ENCODE measurements at places on chromosomes 12 and 14. TPM values are rescaled to one million over a fixed set of nuclear protein-coding genes. Genes with fewer than 3 reads are reported as not detected.

DNA sequence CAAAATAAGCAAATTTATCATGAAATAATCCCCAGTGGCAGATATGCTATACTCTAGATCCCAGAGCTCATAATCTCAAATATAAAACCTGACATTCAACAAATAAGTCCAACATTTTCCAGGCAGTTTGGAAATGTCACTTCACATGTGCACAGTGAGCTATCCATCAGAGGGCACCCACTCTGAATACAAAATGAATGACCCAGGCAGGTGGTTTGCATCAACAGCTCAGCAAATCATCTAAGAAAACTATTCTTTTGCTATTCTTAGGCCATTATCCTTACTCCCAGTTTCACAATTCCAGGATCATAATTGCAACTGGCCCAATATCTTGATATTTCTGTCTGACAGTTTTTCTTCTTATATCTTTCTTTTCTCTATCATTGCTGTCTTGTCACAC lies 38.5 kb downstream of the TRIM9 start:
- no peak for DNase-seq

DNA sequence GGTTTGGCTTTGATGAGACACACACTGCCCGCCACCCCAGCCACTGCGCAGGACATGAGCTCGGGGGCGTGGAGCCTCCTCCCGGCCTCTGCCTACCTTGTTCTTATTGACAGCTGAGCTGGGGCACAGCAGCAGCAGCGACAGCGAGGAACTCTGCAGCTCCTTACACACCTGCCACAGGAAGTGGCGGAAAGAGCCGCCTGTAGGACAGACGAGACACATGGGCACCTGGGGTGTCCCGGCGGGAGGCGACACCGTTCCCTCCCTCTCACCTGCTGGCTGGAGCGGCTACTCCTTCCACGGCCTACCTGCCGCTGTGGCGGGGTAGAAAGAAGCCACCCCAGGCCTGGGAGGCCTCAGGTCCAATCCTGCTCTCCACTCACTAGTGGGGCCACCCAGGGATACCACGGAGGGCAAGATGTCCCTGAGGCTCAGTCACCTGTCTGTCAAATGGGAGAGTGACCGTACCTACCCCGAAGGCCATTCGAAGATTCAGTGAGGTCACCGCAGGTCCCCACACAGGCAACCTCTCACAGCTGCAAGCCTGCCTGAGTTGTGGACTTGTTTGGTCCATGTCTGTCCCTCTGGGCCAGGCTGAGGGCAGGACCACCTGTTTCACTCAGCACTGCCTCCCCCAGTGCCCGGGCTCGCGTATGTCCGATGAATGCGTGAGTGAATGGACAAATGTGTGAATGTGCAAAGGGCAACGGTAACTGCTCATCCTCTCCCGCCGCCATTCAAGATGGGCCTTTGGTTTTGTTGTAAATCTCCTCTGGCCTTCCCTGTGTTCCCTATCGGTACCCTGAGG lies 42.6 kb downstream of the TRAFD1 start:
- no peak for DNase-seq

GRCh38 chr14:92437729-92438285 lies 75.8 kb upstream of the RIN3 start:
- DNase-seq: no peak

- no peak for DNase-seq
These were observed 21.9 kb downstream of the DIO3 start for GRCh38 chr14:101583006-101583714.

Gene TMEM106C
- 85.5 TPM for total RNA-seq
